ENCODE measurements at places on chromosomes 11 and 22.

- no peak for DNase-seq
Measured at GRCh38 chr11:62669420-62670161, 1.9 kb upstream of the UQCC3 start.

GRCh38 chr22:22167791-22168189, 76.8 kb upstream of the VPREB1 start:
- DNase-seq: no peak

- no peak for DNase-seq
Measured at GRCh38 chr11:12853652-12854296, 155.3 kb upstream of the RASSF10 start.

- no peak for DNase-seq
Measured at GRCh38 chr22:42976217-42976933, 38.6 kb downstream of the PACSIN2 start.

- DNase-seq: no peak
Measured at GRCh38 chr11:21364866-21365624, 695.7 kb downstream of the NELL1 start.

DNA sequence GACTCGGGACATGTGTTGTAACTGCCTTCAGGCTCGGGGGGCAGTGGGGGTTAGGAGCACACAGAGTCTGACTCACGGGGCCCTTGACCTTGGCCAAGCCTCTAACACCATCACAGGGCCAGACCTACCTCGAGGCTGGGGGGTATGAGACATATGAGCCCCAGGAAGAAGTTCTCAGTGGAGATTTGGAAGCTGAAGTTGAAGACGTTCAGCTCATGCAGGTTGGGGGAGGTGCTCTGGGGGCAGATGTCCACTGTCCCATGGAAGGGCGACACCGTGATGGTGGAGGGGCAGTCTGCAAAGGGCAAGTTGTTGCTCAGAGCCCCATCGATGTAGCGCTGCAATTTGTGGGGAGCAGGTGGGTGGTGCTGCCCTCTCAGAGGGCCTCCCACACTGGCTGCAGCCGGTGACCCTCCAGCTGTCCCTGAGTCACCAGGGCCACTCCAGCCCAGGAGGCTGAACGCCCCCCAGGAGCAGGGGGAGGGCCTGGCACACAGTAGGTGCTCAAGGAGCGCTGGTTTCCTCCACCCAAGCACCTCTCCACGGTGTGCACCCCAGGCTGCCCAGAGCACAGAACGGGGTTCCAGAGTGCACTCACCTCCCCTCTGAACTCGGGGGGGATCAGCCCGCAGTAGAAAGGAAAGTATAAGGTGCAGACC, 2.5 kb downstream of the PNPLA5 start:
- no peak for DNase-seq

DNA sequence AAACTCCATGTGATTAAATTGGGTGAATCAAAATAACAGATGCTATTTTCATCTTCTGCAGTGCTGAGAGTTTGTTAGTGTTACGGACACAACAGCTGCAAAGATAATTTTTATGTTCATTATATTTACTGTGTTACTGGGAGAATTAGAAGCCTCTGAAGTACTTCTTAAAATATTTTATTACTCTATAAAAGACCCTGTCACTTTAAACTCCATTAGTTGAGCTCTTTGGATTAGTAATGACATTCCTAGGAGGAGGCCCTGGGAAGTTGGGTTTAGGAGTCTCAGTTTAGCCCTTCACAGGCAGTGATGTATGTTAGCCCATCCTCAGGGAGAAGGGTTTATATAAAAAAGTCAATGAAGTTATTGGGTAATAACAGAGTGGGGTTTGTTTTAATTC, 596.7 kb downstream of the JRKL start:
- DNase-seq: no peak

DNA sequence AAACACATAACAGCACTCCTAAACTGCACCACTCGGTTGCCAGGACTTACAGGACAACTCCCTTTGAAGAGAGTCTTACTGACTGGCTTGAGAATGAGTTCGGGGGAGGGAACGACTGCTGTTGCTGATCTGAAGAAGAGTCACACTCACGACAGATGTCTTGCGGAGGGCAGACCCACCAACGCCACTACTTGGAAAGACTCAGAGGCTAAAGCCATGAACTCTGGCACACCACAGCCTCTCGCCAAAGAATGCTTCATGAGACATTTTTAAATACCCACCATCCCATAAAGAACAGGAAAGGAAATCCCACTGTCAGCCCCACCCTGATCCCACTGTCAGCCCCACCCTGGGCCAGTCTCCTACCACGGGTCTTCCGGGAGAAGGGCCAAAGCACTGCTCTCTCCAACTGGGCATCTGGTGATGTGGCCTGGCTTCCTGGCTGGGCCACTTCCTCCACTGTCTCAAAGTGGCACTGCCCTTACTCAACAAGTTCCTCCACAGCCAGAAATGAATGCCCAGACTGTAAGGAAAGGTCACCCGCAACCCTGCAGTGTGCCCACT, 73.6 kb downstream of the MICAL3 start:
- DNase-seq: no peak

- DNase-seq: no peak
Measured at GRCh38 chr11:19453651-19454257, 213.0 kb upstream of the E2F8 start.

GRCh38 chr22:40332319-40332781, 13.9 kb upstream of the ADSL start:
- DNase-seq: no peak

DNA sequence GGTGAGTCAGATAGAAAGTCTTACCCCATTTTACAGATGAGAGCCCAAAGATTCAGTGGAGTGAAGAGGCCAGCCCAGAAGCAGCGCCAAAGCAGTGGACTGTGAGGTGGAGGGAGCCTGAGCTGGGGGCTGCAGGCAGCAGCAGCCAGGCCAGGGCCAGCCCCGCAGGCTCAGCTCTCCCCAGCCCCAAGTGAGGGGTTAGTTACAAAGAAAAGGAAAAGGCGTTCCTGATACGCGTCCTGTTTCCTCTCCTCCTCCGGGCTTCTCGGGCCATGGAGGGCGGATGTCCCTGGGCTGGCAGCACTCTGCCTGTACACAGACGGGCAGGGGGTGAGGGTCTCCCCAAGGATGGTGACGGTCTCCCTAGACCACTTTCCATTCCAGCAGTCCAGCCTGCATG, 44.9 kb downstream of the ARRB1 start:
- DNase-seq: no peak

- no peak for DNase-seq
Measured at GRCh38 chr11:18193010-18193409, 20.4 kb downstream of the MRGPRX4 start.

GRCh38 chr11:8036002-8036802, 44.8 kb upstream of the TUB start:
- no peak for DNase-seq

GRCh38 chr11:24615451-24616160, 118.8 kb downstream of the LUZP2 start:
- no peak for DNase-seq

DNA sequence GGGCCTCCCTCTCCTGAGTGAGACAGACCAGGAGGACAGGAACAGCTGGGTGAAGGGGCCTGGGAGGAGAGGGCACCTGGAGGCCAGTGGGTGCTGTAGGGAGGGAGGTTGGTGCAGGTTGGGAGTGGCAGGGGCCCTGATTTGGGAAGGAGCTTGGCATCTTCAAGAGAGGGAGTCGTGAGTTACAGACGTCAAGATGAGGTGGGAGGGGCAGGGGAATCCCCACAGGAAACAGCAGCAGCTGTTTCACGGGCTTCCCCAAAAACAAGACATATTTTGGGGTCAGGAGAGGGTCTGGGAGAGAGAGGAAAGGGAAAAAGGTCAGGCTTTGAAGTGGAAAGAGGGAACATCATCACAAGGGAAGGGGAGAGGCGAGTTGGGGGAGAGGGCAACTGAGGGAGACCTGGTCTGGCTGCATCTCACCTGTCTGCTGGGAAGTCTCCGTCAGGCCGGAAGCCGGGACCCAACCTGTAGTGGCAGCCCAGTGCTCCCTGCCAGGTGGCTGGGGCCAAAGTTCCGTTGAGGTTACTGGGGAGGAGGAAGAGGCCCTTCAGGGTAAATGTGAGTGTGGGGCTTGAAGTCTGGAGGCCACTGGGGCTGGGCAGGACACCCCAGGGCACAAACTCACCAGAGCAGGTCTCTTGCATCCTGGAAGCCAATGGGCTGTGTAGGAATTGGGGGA, 4.4 kb downstream of the NAALADL1 start:
- no peak for DNase-seq

- no peak for DNase-seq
Measured at GRCh38 chr11:132632641-132633124, 899.6 kb downstream of the OPCML start.

DNA sequence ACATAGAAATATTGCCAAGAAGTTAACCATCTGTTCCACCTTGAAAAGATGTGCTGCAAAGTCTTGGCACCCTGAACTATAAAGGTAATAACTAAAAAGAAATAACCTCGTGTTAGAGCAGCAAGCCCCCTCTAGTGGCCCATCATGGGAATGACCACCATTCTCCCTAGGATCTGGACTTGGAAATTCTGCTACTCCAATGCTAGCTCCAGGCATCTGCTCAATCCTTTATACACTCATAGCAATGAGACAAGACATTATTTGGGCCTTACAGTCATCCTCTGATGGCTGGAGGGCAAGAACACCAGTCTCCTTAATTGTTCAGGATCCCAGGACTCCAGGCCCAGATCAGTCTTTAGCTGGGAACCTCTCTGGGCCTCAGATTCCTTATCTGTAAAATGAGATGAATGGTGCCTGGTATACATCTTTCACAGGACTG, 76.0 kb downstream of the CWC15 start:
- DNase-seq: no peak

DNA sequence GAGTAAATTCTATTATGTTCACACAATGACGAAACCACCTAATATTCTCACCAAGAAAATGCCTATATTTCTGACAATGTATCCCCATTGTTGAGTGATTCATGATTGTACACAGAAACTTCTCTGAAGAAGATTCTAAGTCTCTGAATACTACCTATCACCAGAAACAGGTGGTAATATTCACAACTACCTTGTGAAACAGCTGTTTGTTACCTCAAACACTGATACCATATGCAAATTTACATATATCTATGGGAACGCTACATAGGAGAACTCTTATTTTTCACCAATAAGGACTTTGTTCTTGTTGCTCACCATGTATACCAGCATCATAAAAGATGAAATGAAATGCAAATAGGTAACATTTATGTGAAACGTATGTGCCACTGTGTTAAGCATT, 59.3 kb downstream of the PDGFD start:
- no peak for DNase-seq

All from stimulated activated CD8-positive, alpha-beta memory T cell treated with anti-CD3 and anti-CD28 coated beads, Interleukin-4, amount 100 ng/mL, for 1 hour (primary cell).